ENCODE measurements at places on chromosomes 13 and 19. TPM values are rescaled to one million over a fixed set of nuclear protein-coding genes. Genes with fewer than 3 reads are reported as not detected.

Gene FZR1
- 39.7 TPM for total RNA-seq

Gene ZNF730
- total RNA-seq: 0.32 TPM

Gene RELB
- 58.4 TPM for total RNA-seq

Gene FFAR2
- 0.32 TPM for total RNA-seq

Gene DCLK1
- 6.2 TPM for total RNA-seq

Gene ZNF829
- 0.20 TPM for total RNA-seq

Gene SHISA7
- total RNA-seq: 0.75 TPM

Gene CADM4
- 4.0 TPM for total RNA-seq

Gene EVI5L
- 8.5 TPM for total RNA-seq

Gene LAIR1
- 1.9 TPM for total RNA-seq

Gene DMKN
- total RNA-seq: 9.7 TPM

Gene DPF1
- total RNA-seq: not detected

Gene APOE
- 72.2 TPM for total RNA-seq

Gene SLC17A7
- 0.55 TPM for total RNA-seq

Gene KLHL1
- not detected for total RNA-seq

Gene CDX2
- 149 TPM for total RNA-seq

Gene DHDH
- 4.9 TPM for total RNA-seq
